Stimulated activated CD8-positive, alpha-beta memory T cell treated with anti-CD3 and anti-CD28 coated beads, Interleukin-7, amount 100 ng/mL, for 4 hours (primary cell): ENCODE measurements at places on chromosomes 6 and 20.

DNA sequence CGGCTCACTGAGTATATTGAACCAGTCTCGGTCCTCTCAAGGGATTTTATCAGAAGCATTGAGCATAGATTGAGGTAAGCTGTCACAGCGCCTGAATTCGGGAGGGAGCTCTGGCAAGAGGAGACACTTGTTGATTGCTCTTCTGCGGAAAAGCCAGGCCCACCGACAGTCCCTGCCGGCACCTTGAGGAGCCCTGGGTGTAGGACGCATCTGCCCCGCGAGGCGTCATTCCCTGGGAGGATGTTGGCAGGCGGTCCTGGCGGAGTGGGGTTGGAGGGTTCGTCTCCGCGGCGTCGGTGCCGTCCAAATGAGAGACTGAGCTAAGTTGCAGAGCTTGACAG is 843 bp downstream of the FBXO9 start:
- DNase-seq: no peak

DNA sequence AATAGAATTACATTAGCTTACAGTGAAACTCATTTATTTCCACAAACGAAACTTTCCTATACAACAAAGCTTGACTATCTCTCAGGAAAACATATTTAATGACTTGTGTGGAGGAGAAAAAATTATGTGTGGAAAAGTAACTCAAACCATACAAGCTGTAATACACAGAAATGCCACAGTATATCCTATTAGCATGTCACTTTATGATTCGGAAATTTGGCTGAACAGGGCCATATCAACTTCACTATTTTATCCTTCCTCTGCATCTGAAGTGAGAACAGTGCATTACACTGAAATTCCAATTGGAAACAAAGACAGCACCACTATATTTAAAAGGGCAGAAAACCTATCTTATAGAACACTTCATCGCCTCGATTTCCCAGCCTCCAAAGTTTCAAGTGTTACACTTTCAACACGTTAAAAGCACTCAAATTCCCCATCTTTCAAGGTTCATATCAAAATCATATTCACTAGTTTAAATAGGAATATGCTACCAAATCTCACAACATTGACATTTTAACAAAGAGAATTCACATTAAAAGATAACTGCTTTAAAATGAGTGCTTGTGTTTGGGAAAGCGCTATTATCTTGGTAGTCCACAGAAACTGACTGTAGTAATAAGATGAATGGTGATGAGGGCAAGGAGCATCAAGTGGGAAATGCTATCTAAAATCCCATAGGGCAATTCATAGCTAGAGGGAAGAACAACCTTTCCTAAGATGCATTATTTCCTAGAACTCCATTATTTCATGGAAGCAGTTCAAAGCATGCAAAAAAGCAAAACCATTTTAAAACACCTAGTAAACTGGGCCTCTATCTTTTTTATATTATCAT is 1.8 kb downstream of the REV3L start:
- DNase-seq: no peak

GRCh38 chr6:116691154-116691553 is 10.1 kb downstream of the KPNA5 start:
- no peak for DNase-seq

- DNase-seq: no peak
Measured at GRCh38 chr20:50628853-50629669, 62.3 kb downstream of the RIPOR3 start.
